Left kidney (tissue), 8 donors: ENCODE measurements at places on chromosomes 1 and 21. TPM values are rescaled to one million over a fixed set of nuclear protein-coding genes. Genes with fewer than 3 reads are reported as not detected.

Gene COL24A1
- polyA plus RNA-seq = 1.8 TPM

DNA sequence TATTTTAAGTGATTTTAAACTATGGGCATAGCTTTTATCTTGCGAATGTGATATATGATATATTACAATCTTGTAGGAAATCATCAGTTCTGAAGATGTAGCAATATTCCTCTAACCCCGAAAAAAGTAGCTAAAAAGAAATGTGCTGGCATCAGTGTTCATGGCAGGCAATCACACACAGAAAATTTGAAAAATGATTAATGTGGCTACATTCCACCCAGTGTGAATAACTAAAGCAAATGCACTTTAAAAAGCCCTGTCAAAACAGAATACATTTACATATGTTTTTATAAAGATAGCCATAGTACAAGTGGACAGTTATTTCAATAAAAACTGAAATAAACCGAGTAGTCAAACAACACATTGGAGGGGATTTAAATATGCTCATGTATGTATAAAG lies 260.2 kb downstream of the HHAT start:
- no peak for DNase-seq

- DNase-seq = no peak
Observed at GRCh38 chr1:41915786-41916571, 2.7 kb downstream of the HIVEP3 start.

Gene GBP5
- polyA plus RNA-seq = 0.28 TPM

DNA sequence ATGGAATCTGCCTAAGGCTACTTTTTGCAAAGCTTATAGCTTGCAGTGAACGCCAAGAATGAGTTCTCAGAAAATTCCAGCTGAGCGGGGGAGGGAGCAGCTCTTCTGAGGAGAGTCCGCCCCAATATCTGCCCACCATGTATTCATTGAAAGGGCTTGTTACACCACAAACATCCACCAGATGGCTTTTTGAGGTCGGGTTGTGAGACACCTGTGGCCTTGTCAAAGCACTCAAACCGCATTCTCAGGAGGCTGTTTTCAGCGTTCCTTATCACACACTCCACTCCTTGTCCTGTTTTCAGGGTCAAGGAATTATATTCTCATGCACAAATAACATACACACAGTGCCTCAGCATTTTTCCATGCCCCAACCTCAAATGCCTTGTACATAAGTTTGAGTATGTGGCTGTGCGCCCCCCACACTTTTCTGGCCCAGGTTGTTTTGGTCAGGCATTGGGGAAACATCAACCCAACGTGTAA lies 3.9 kb upstream of the C4BPB start:
- peak; percentile 73 for DNase-seq

- DNase-seq = no peak
Observed at GRCh38 chr1:203609979-203610493, 16.6 kb upstream of the ATP2B4 start.

DNA sequence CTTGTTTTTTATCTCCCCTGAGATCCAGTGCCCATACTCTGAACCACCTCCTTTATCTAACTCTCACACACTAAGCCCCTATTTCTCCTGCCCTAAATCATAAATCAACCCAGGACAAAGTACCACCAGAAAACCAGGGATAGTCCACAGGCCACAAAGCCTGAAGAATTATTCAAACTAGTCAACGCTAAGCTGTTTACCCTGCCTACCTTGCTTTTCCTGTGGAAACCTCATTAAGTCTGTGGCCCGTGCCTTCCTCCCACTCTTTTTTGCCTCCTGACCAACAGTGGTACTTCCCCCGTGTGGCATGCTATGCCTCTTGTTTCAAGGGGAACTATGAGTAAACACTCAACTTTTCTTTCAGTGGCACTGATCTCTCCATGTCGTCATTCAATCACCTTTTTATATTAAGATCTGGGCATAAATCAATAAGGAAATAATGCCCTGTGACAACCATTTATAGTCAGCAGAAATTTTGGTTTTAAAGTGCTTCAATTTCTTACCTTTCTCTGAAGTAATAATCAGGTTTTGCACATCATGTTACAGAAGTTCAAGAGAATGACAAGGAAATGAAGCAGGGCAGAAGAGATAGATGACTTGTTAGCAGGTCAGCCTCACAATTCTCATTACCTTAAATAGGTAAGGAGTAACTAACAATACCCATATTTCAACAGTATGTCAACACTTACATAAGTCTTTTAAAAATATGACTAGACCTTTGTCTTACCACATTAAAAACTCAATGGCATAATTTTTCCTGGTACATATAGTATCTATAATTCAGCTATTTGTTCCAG lies 32.1 kb downstream of the EYA3 start:
- no peak for DNase-seq

Gene ACTN2
- 0.37 TPM for polyA plus RNA-seq

GRCh38 chr1:156407344-156407743 lies 38.3 kb downstream of the RHBG start:
- no peak for DNase-seq

Gene C1orf105
- not detected for polyA plus RNA-seq

Gene ABCA4
- 11.4 TPM for polyA plus RNA-seq

- no peak for DNase-seq
Observed at GRCh38 chr1:151723726-151724370, 2.5 kb downstream of the RIIAD1 start.
